ENCODE measurements at places on chromosomes 12 and 14. TPM values are rescaled to one million over a fixed set of nuclear protein-coding genes. Genes with fewer than 3 reads are reported as not detected.

The GUCY2C gene
- not detected for total RNA-seq

The RBP5 gene
- total RNA-seq = not detected

The POTEM gene
- total RNA-seq = not detected

The EML5 gene
- 0.43 TPM for total RNA-seq

The DBX2 gene
- total RNA-seq = not detected

The WNT5B gene
- total RNA-seq = 2.9 TPM

The YBX3 gene
- 259 TPM for total RNA-seq

The PDE3A gene
- total RNA-seq = 3.1 TPM

The GPD1 gene
- total RNA-seq = 0.14 TPM

The FGF6 gene
- not detected for total RNA-seq

The SLC4A8 gene
- total RNA-seq = 1.7 TPM

The KRT79 gene
- 0.08 TPM for total RNA-seq

The TMEM52B gene
- total RNA-seq = not detected

The MGAT4C gene
- not detected for total RNA-seq
